ENCODE measurements at places on chromosomes 2 and 18.

- no peak for DNase-seq
These were observed 154.9 kb downstream of the MYO3B start for GRCh38 chr2:170332676-170333402.

DNA sequence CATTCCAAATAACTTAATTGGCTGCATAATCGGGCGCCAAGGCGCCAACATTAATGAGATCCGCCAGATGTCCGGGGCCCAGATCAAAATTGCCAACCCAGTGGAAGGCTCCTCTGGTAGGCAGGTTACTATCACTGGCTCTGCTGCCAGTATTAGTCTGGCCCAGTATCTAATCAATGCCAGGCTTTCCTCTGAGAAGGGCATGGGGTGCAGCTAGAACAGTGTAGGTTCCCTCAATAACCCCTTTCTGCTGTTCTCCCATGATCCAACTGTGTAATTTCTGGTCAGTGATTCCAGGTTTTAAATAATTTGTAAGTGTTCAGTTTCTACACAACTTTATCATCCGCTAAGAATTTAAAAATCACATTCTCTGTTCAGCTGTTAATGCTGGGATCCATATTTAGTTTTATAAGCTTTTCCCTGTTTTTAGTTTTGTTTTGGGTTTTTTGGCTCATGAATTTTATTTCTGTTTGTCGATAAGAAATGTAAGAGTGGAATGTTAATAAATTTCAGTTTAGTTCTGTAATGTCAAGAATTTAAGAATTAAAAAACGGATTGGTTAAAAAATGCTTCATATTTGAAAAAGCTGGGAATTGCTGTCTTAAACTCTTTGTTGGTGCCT lies 1.4 kb downstream of the PCBP1 start:
- no peak for DNase-seq

GRCh38 chr2:121489284-121489683 lies 41.4 kb upstream of the RNU4ATAC start:
- no peak for DNase-seq

GRCh38 chr2:216474925-216475670 lies 23.5 kb upstream of the RPL37A start:
- DNase-seq = no peak

- no peak for DNase-seq
These were observed 73.6 kb downstream of the DDX1 start for GRCh38 chr2:15665067-15665942.

GRCh38 chr2:105598829-105599698 lies 145.6 kb upstream of the NCK2 start:
- DNase-seq = no peak

- DNase-seq = peak; percentile 19
These were observed 25.8 kb downstream of the SPEG start for GRCh38 chr2:219460424-219460926.

- no peak for DNase-seq
These were observed 33.0 kb upstream of the IER3IP1 start for GRCh38 chr18:47209171-47209570.

- DNase-seq = no peak
These were observed 268.2 kb upstream of the ID2 start for GRCh38 chr2:8413589-8414135.

DNA sequence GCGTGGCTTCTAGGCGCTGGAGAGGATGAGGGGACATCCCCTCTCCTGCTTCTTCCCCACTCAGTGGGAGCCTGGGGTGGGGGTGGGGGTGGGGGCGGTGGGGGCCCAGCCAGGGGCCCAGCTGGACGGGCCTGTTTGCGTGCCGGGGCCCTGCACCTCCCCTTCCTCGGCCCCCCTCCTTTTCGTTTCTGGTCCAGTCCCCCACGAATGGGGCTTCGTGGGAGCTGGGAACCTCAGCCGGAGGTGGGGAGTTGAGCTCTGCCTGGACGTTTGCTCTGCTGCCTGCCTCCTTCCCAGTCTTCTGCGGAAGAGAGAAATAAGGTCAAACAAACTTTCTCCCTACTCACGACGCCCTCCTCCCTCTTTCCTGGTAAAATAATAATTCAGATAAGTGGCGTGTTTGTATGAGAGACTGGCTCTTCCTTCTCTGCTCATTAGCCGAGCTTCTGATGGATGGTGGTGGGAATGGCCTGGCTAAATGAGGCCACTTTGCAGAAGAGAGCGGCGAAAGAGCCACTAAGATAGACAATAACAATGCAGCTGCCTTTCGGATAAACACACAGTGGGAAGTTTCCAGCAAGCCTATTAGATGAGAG lies 782 bp downstream of the MTA3 start:
- no peak for DNase-seq

DNA sequence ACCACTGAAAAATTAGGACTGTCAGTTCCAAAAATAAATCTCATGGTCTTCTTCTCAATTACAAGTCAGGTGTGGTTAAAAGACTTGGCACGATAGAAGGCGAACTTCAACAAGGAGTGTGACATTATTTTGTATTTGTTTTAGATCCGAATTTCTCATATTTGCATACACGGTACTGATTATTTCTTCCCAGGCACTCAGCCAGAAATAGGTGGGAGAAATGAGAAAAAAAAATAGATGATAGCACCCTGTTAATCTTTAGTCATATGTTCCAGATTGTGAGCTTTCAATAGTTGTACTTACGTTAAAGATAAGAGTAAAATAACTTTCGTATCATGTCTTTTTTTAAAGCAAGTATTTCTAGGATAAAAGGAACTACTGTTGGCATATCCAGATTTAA lies 106.1 kb downstream of the DTNA start:
- no peak for DNase-seq

- DNase-seq = no peak
These were observed 47.5 kb downstream of the KCNIP3 start for GRCh38 chr2:95344656-95345055.

- no peak for DNase-seq
These were observed 8.2 kb upstream of the CDH2 start for GRCh38 chr18:28185121-28185520.

DNA sequence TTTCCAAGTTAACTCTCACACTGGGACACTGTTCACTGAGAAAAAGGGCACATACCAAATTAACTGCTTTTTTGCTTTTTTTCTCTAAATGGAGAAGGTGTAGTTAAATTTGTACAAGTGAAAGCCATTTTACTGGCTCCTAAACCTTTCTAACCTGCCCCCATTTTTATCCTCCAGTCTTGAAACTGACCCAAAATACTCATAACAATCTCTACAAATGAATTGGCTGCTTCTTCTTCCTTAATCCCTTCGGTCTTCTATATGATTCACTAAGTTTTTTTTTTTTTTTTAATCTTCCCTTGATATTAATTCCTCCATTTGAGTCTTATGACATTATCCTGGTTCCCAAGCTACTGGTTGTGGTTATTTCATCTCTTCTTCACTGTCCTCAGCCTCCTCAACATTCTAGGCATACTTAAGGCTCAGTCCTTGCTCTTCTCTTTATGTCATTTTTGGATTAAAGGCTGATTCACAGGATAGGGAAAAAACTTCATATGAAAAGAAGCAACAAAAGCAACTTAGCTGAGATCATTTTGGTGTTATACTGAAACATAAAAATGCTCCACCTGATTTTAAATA lies 19.8 kb downstream of the ORC2 start:
- no peak for DNase-seq

- DNase-seq = peak; percentile 22
These were observed 90.8 kb downstream of the WDSUB1 start for GRCh38 chr2:159195697-159196096.

DNA sequence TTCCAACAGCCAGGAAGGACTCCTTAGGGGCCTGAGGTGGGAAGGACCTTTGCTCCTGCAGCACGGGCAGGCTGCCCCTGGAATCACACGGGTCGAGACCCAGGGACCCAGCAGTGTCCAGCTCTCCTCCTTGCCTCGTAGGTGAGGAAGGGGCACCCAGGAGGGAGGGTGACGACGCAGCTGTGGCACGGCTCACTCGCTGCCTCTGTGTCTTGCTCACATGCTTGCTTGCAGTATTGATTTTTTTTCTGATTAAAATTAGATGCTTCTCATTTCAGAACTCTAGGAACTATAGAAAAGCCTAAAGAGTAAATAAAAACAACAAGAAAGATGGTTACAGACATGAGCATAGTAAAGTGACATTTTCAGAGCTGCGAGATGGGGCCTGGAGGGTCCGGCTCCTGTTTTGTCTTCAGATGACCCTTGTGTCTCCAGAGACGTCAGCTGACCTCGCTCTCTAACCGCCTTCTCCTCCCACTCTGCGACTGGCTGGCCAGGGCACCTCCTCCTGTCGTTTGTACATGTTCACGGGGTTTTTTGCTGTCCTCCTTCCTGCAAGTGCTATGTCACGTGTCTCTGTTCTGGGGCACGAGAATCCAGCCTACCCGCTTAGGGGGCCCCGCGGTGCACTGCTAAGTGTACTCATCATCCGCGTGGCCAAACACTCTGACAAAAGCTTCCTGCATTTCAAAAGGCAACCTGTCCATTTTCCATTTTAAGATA lies 65.7 kb upstream of the ZNF236 start:
- DNase-seq = no peak

GRCh38 chr2:65660340-65660739 lies 227.9 kb upstream of the SPRED2 start:
- DNase-seq = no peak

DNA sequence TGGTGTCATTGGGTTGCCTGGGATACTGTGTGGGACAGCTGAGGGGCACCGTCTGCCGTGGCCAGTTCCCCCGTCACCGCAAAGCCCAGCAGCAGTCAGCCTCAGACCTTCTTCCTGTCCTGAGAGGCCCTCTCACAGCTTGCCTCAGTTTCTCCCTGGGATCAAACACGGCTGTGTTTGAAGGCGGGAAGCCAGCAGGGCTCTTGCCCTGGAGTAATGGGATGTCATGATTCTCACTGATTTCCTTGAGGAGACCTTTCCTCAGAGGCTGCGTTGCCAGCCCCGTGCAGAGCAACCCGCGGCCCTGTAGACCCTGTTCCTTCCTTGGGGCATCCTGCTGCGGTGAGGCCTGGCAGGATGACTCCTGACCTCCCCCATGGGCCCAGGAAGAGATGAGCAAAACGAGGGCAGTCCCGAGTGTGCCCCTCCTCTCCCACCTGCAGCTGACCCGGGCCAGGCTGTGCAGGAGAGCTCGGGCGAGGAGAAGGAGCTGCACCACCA lies 13.9 kb upstream of the NFATC1 start:
- no peak for DNase-seq

DNA sequence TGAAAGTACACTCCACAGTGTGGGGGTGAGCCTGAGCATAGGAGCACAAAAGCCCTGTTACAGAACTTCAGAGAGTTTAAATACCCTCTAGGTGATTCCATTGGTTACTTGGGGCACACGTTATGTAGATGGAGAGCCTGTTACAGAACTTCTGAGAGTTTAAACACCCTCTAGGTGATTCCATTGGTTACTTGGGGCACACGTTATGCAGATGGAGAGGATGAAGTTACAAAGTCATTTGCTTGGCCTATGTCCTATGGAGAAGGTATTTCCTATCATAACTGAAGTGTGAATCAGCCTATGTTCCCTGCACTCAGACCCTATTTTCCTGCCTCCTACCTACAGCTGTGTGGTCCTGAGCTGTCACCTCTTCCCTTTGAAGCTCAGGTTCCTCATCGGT lies 3.8 kb upstream of the CAPN10 start:
- DNase-seq = no peak

DNA sequence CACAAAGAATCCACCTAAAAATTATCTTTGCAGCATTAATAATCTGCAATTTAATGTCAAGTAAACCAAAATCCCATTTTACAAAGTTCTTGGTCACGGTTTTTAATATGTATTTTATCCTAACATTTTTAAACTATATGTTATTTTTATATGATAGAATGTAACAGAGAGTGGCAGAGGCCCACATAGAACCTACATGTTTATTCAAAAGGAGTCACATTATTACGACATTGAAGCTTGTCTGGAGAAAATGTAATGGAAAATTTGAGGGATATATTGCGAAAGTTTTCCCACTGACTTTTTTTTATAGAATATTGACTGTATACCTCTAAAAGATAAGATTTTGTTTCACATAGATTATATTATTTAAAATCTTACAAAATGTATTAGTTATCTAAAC lies 89.7 kb upstream of the COL3A1 start:
- DNase-seq = no peak

GRCh38 chr18:44911260-44911659 lies 230.6 kb downstream of the SETBP1 start:
- no peak for DNase-seq

DNA sequence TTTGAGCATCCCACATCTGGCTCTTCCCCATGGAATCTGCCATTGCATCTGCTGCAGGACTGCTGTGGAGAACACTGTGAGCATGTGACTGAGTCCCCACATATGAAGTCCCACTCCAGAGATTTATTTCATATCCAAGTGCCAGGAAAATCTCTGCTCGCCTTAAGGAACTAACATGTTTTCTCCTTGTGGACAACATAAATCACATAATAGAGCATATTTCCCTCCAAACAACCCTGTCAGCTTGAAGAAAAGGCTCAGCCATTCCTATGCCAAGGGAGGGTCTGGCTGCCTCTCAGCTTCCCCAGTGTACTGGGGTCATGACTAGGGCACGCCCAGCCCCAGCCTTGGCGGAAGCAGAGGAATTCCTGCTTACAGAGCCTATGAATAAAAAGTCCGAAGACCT lies 193.7 kb downstream of the DNER start:
- no peak for DNase-seq

GRCh38 chr2:97979904-97980303 lies 15.8 kb downstream of the TMEM131 start:
- no peak for DNase-seq

DNA sequence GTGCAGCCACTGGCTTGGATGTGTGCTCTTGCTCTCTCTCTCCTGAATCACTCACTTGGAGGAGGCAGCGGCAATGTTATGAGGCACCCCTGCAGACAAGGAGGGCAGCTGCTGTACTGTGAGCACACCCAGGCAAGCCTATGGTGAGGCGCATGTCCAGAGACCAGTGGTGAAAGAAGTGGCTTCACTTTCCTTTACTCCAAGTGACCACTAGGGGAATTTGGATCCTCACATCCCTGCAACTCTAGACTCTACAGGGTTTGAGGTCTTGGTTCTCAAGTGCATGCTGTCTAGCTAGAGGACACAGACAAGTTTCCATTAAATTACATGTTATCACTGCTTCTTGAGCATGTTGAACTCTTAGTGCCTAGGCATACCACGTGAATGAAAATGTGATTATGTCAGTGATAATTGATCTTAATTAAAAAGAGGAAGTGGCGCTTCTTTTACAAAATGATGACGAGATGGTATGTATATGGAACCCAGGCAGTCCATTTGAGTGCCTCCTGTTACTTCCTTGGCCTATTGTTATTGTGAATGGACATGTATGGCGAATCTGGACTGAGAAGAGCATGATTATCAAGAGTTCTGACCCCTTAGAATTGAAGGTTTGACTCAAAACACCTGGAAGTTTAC lies 181.0 kb upstream of the CDH2 start:
- DNase-seq = no peak

GRCh38 chr2:85511008-85511811 lies 27.8 kb upstream of the MAT2A start:
- no peak for DNase-seq

DNA sequence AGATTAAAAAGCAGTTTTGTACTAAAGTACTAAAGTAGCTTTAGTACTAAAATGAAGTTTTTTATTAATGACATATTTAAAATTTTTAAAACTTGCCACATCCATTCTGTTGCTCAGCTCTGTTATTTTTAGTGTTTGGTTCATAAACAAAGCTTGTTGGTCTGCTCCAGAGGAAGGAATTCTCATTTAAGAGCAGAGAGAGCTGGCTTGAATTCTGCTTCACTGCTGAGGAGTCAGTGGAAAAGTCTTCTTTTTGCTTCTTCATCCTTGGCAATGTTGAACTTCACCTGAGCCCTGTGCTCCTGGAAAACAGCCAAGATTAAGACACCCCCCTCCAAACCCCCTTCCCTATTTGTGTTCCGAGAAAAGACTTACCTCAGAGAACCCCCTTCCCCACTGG lies 40.6 kb downstream of the TMEM87B start:
- no peak for DNase-seq

GRCh38 chr2:218782528-218782844 lies 539 bp downstream of the CYP27A1 start:
- no peak for DNase-seq

Measured in anterior cingulate cortex (tissue), 58 donors.